ENCODE measurements at places on chromosomes 16 and 17.

- DNase-seq = peak; percentile 100
Observed at GRCh38 chr16:67311607-67312488, 14.7 kb downstream of the KCTD19 start.

GRCh38 chr17:71176331-71176730 is 944.5 kb upstream of the SOX9 start:
- no peak for DNase-seq

DNA sequence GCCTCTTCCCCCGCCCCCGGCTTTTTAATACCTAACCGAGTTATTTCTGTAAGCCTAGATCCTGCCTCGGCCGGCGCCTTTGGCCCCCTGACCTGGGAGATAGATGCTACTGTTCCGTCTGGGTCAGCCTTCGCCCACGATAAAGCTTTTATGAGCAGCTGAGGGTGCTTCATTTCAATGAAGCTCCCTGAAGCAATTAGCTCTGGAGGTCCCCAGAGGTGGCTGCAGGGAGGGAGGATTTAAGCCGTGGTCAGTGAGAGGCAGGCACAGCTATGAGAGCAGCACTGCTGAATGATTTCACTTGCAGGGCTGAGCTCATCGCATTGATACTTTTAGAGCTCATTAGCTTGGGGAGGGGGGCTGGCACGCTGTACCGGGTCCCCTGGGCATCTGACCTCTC is 89.4 kb downstream of the RPA1 start:
- DNase-seq = no peak

- no peak for DNase-seq
Observed at GRCh38 chr17:1607971-1608320, 20.7 kb downstream of the SLC43A2 start.

DNA sequence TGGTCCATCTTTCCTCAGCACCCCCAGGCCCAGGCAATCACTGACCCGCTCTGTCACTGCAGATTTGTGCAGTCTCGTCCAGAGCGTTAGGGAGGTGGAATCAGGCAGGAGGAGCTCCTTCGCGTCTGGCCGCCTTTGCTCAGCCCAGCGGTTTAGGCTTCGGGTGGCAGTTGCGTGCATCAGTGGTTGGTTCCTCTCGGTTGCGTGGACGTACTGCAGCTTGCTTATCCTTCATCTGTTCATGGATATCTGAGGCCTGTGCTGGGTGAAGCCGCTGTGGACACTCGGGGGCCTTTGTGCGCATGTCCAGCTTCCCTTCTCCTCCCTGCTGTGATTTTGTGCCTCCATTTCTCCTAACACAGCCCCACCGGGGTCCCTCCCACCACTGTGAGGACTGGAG is 4.7 kb upstream of the P2RX1 start:
- DNase-seq = no peak

- no peak for DNase-seq
Observed at GRCh38 chr17:2580661-2581060, 12.8 kb upstream of the PAFAH1B1 start.

- peak; percentile 96 for DNase-seq
Observed at GRCh38 chr17:70137451-70138230, 31.7 kb upstream of the KCNJ2 start.

- no peak for DNase-seq
Observed at GRCh38 chr16:78478267-78478861, 378.9 kb downstream of the WWOX start.
